ENCODE measurements at places on chromosomes 12 and 14.
A peak's percentile ranks its signal among the peaks of the same experiment; 100 is the strongest.

DNA sequence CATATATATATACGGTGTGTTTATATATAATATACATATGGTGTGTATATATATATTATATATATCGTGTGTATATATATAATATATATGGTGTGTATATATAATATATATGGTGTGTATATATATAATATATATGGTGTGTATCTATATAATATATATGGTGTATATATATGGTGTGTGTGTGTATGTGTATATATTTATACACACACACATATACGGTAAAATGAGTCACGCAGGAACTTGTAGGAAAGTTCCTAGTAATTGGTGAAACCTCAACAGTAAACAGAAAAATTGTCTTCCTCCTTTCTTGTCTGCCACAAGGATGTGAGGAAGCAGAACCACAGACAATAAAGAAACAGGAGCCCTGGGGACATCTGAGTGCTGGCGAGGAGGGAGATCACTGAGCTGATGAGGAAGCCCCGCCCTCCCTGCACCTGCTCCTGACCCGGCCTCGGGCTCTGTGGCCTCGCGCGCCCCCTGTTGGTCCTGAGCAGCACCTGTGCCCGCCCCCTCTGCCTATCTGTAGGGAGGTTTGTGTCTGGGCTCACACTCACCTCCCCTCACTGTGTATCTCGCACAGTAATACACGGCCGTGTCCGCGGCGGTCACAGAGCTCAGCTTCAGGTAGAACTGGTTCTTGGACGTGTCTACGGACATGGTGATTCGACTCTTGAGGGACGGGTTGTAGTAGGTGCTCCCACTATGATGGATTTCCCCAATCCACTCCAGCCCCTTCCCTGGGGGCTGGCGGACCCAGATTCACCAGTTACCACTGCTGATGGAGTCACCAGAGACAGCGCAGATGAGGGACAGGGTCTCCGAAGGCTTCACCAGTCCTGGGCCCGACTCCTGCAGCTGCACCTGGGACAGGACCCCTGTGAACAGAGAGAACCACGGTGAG, 1079.4 kb downstream of the TMEM121 start:
- DNase-seq, result no peak

DNA sequence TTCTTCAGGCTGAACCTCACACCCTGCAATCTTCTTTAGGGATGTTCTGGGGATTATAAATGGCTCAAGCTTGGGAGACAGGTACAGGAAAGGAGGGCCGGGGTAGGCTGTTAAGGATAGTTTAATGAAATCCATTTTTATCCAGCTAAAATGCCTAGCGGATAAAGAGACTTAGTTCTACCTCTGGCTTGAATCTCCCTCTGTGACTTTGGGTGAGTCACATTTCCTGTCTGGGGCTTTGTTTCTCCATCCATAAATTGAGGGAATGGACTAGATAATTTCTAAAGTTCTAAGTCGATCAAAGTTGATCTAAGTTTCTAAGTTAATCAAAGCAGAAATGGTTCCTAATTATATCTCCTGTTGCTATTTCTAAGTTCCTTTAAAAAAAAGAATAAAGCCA, 319.6 kb upstream of the E2F7 start:
- DNase-seq, result no peak

DNA sequence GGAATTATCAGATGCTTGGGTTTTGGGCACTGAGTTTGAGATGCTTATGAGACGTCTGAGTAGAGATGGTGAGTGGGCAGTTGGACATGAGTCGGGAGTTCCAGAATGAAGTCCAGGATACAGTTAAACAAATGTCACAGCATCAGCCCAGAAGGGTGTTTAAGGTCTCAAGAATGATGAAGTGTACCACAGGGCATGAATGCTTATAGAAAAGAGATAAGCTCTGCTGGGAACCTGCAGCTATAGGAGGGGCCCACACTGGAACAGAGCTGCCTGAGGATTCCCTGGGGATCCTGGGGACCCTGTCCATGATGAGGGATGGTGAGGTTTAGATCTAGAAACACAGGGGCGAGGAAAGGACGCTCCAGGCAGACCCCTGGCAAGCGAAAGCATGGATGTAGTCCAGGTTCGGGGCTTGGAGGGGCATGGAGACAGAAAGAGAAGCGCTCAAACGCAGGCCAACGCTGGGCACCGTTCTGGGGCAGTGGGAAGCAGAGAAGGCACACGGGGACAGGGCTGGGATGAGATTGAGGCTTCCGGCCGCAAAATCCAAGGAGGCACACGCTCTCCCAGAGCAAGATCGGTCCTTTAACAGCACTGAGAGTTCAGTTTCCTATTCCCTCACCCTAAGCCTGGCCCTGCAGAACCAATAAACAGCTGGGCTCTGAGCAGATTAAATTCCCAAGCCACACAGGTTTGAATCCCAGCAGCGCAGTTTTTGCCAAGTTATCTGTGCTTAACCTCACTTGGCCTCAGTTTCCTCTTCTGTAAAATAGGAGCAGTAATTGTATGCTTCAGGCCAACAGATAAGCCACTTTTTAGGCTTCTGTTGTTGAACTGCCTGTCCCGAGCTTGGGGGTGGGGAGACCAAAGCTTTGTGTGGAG, 52.9 kb downstream of the EID3 start:
- peak; percentile 32 for DNase-seq

- no peak for DNase-seq
Observed at GRCh38 chr12:122949816-122950675, 16.2 kb downstream of the ABCB9 start.

GRCh38 chr12:19404242-19404880, 34.9 kb upstream of the AEBP2 start:
- DNase-seq, result no peak

GRCh38 chr14:76918782-76919394, 92.7 kb downstream of the LRRC74A start:
- peak; percentile 99 for DNase-seq

DNA sequence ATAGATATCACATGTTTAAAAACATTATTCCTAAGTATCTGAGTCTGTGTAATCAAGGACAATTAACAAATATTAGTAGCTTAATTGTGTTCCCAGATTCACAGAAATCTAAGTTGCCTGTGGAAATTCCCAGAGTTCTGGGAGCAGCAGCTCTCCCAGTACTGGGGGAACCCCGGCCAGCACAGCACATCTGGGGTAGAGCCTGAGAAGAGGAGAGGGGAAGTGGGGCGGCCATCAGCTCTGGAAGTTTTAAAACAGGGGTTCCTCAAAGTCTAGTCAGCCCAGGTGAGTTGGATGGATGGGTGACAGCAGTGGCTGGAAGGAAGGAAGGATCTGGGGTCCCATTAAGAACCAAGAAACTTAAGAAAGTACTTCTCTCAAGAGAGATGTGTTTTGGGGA, 24.6 kb downstream of the PRICKLE1 start:
- no peak for DNase-seq

DNA sequence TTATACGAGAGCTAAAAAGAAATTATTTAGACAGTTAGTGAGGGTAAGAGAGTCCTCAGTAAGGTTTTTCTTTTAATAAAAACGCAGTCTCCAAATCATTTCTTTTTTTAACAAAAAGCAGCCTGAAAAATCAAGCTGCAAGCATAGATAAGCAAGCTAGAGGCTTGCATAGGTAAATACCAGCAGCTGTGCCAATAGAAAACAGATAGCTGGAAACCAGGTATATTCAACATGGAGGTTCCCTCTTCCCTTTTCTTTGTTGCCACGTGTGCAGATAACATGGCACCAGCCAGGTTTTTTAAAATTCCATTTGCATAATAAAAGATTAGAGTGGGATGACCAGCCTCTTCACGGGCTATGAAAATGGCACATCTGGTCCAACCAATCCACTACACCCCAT, 6.1 kb upstream of the PRKAB1 start:
- DNase-seq, result no peak

- DNase-seq, result no peak
Observed at GRCh38 chr12:82149045-82149444, 209.1 kb downstream of the CCDC59 start.

GRCh38 chr14:51883232-51883631, 22.8 kb downstream of the GNG2 start:
- no peak for DNase-seq

GRCh38 chr14:21043974-21044618, 1.9 kb downstream of the RNASE7 start:
- no peak for DNase-seq

GRCh38 chr14:93794756-93795155, 6.5 kb upstream of the PRIMA1 start:
- DNase-seq, result no peak

GRCh38 chr14:105355850-105356604, 41.5 kb downstream of the PACS2 start:
- DNase-seq, result no peak

- no peak for DNase-seq
Observed at GRCh38 chr12:3600039-3600720, 109.2 kb downstream of the PRMT8 start.

GRCh38 chr14:71060825-71061455, 153.7 kb downstream of the PCNX1 start:
- DNase-seq, result peak; percentile 50

DNA sequence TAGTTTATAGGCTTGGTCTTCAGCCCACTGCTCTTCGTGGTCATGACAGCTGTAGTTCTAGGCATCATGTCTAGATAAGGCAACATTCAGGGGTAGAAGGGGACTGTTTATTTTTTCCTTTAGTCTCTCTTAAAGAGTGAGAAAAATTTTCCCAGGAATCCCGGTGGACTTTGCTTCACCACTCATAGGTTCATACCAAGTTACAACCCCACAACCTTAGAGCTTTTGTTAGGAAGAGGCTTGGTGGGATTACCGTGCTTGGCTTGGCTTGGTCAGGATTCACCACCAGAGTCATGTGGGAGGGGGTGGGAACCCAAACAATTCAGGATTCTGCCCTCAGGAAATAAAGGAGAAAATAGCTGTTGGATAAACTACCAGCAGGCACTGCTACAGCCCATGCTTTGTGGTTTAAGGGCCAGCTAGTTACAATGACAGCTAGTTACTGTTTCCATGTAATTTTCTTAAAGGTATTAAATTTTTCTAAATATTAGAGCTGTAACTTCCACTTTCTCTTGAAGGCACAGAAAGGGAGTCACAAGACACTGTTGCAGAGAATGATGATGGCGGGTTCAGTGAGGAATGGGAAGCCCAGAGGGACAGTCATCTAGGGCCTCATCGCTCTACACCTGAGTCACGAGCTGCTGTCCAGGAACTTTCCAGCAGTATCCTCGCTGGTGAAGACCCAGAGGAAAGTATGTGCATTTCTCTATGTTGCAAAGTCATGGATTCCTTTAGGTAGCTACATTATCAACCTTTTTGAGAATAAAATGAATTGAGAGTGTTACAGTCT, 25.9 kb upstream of the PAPLN start:
- no peak for DNase-seq

GRCh38 chr12:38744041-38744440, 161.3 kb downstream of the CPNE8 start:
- DNase-seq, result peak; percentile 56

DNA sequence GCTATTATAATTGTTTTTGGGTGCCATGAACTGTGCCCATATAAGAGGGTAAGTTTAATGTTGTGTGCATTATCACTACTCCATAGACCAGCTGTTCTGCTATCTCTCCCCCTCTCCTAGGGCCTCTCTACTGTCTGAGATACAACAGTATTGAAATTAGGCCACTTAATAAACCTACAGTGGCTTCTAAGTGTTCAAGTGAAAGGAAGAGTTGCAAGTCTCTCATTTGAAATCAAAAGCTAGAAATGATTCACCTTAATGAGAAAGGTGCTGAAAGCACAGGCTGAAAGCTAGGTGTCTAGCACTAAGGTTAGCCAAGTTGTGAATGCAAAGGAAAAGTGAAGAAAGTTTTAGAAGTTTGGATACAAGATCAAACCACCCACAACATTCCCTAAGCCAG, 168.0 kb downstream of the SLC16A7 start:
- no peak for DNase-seq

- no peak for DNase-seq
Observed at GRCh38 chr12:32515137-32515873, 115.9 kb downstream of the FGD4 start.

DNA sequence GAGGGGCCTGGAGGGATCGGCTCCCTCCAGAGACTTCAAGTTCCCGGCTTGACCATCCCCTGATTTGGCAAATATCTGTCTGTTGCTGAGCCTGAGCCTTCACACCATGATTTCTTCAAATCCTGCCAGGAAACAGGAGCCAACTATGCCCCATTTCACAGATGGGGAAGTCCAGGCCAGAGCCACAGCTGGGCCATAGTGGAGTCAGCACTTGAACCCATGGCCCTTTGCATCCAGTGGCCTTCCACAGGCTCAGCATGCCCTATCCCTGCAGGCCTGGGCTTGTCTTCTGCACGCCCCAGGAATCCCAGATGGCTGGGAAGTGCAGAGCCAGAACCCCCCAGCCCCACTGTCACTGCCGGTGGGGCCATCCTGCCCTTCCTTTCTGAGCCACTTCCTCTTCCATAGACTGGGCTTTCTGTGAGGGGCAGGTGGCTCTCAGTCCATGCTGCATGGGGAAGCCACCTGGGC, 44.9 kb downstream of the CYP46A1 start:
- DNase-seq, result no peak

- DNase-seq, result no peak
Observed at GRCh38 chr14:100290607-100291304, 15.5 kb downstream of the SLC25A29 start.

- DNase-seq, result no peak
Observed at GRCh38 chr14:88933191-88933590, 108.7 kb downstream of the TTC8 start.

DNA sequence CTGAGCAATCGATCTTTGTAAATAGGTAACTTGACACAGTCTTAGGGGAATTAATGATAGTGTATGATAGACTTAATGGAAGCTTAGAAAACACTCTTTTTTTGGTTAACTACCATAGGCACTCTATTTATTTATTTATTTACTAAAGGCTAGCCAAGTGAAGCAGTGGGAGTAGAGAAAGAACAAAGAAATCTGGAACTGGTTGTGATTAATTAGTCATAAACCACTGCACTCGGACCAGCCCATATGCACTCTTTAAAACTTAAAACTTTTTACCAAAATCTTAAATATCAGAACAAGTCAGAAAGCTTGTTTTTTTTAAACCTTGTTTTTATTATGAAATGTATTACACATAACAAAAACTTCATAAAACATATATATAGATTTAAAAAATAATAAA, 49.5 kb upstream of the SRP54 start:
- no peak for DNase-seq

- DNase-seq, result peak; percentile 45
Observed at GRCh38 chr12:131832321-131833231, 4.4 kb downstream of the MMP17 start.

DNA sequence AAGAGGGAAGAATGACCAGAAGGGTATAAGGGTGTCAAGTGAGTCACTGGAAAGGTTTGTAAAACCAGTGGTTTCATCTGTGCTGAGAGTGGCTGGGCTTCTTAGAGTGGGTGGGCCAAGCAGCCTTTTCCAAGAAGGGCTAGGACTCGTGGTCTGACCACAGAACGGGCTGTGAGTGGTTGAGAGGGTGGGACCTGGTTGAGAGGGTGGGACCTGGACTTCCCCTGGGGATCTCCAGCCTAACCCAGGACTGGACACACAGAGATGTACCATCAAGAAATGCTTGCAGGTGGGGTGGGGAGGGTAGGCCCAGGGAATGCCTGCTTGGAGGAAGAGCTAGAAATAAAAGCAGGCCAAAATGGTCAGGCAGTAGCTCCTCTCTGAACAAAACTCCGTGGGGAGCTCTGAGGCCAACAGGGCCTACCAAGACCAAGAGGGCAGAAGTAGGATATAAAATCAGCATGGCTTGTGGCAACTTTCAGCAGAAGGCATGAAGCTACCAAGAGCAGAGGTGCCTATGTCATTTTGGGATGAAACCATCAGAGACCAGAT, 140.5 kb downstream of the FOXN3 start:
- no peak for DNase-seq

Data from NCI-H226 (cell line).